ENCODE measurements at places on chromosomes 13 and 19. TPM values are rescaled to one million over a fixed set of nuclear protein-coding genes. Genes with fewer than 3 reads are reported as not detected.
A peak's percentile ranks its signal among the peaks of the same experiment; 100 is the strongest.

DNA sequence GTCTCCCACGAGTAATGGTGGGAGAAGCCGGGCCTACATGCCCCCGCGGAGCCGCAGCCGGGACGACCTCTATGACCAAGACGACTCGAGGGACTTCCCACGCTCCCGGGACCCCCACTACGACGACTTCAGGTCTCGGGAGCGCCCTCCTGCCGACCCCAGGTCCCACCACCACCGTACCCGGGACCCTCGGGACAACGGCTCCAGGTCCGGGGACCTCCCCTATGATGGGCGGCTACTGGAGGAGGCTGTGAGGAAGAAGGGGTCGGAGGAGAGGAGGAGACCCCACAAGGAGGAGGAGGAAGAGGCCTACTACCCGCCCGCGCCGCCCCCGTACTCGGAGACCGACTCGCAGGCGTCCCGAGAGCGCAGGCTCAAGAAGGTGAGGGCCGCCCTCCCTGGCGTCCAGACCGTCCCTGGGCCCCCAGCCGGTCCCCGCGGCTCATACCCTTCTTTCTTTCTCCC lies 1.4 kb upstream of the USF2 start:
- DNase-seq: peak; percentile 57

GRCh38 chr13:113786262-113786841 lies 27.3 kb downstream of the TMEM255B start:
- no peak for DNase-seq

DNA sequence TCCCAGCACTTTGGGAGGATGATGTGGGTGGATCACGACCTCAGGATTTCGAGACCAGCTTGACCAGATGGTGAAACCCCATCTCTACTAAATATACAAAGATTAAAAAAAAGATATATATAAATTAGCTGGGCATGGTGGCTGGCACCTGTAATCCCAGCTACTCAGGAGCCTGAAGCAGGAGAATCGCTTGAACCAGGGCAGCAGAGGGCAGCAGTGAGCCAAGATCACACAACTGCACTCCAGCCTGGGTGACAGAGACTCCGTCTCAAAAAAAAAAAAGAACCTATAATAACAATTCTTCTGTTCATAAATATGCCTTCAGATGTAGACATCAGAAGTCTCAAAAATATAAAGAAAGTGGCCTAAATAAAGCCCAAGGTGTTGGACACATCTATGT lies 7.6 kb downstream of the ZNF737 start:
- no peak for DNase-seq

DNA sequence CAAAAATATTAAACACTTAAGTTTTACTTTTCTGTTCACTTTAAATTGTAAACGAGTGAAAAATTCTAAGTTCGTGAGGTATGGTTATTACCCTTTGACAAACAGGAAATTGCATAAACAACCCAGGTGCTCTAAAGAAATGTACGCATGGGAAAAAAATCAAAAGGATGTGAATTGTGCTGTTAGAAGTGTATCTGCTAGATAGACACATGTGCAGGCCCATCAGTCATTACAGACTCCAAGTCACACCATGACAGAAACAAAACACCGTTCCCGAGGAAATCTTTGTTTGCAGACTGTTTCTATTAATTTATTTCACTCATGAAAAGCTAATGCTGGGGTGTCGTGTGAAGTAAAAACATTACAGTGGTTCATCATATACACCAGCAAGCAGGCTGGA lies 17.0 kb upstream of the DOCK9 start:
- no peak for DNase-seq

DNA sequence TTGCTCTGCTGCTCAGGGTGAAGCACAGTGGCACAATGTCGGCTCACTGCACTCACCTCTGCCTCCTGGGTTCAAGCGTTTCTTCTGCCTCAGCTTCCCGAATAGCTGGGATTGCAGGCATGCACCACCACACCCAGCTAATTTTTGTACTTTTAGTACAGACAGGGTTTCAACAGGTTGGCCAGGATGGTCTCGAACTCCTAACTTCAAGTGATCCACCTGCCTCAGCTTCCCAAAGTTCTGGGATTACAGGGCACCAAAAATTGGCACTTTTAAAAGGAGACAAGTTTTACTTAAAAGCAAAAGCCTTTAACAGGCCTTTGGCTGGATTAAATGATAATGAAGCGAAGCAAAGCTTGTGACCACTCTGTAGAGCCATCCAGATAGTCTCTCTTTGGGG lies 12.5 kb upstream of the TSHZ3 start:
- no peak for DNase-seq

DNA sequence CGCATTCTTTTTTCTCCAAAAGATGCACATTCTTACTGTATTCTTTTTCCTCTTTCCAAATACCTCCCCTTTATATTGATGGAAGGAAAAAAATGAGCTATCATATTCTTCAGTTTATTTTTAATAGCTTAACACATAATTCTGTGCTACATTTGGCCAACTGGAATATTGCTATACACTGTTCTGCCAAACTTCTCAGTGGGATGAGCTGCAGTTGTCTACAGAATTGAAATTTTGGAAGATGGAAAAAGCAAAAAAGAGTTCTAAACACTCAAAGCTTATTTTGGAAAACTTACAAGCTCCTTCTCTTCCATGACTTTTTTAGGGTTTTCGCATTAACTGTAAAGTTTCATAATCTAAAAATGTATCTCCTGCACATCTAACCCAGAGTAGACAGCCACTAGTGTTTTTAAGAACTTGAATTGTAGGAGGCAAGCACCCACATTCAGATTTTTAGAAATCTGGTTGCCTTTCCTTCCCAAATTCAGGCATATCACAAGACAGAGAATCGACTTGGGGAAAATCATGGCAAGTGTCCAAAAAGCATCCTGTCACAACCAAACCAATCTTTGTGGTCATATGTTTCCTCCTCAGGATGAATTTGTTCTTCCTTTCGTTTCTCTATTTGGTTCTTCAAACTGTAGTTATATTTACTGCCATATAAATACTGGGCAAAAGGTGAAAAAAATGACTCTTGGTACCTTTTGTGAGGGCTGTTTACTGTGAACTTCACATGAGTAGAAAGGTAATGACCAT lies 111.4 kb upstream of the FRY start:
- DNase-seq: no peak

- no peak for DNase-seq
Measured at GRCh38 chr13:98755116-98755515, 2.6 kb upstream of the SLC15A1 start.

GRCh38 chr19:34327851-34328250 lies 37.1 kb upstream of the GPI start:
- no peak for DNase-seq

GRCh38 chr13:42109957-42110356 lies 61.5 kb downstream of the DGKH start:
- DNase-seq: no peak

DNA sequence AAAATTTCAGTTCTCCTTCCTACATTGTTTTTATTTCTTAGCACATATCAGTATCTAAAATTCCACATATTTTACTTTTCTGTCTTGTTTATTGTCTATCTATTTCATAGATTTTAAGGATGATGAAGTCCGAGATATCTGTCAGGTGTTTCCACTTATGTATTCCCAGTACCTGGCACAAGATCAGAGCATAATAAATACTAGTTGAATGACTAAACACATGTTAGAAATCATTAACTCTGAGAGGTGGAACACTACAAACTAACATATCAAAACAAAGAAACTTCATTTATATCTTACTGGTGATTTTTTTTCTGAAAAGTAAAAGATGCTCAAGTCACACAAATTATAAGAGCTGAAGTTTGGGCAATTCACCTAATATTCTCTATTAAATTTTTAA lies 1208.3 kb downstream of the PCDH9 start:
- DNase-seq: no peak

- no peak for DNase-seq
Measured at GRCh38 chr19:39871362-39871761, 25.2 kb upstream of the FBL start.

GRCh38 chr19:6378041-6378440 lies 2.3 kb upstream of the PSPN start:
- no peak for DNase-seq

GRCh38 chr19:18612772-18613588 lies at the start of gene TMEM59L:
TMEM59L (plus strand) TSS chr19:18612870; CDS start chr19:18612959, 89 bp downstream.
- DNase-seq: no peak

GRCh38 chr19:14030997-14031718 lies 404 bp upstream of the IL27RA start:
- no peak for DNase-seq

DNA sequence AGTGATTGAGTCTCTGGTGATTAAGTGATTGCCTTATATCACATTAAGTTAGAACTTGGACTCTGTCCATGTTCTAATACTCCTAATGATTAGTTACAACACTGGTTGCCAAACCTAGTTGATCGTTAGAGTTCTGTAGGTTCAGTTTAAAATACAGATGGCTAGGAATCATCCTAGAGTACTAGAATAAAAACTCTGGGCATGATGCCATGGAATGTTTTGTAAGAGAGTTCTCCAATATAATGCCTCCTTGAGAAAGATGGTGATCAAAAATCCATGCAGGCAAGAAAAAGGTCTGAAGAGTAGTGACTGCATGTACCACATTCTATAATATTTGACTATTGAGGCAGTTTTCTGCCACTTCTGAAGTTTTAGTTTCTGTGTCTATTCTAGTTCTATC lies 176.3 kb downstream of the GPC5 start:
- no peak for DNase-seq

- DNase-seq: no peak
Measured at GRCh38 chr19:17965370-17966128, 1.4 kb upstream of the KCNN1 start.

DNA sequence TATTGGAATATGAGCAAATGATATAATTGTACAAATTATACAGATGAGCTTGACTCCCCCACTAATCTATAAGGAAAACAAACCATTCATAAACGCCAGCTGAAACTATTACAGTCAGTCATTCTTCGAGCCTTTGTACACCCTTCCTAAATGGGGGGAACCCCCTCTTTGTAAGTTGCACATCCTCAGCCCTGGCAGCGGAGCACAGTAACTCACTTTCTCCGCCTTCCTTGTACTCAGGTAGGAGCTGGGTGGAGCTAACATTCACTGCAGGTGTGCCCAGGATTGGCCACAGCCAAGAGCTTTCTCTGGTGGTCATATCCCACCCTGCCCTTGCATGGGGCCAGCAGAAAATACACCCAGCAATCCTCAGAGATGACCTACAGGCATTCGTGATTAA lies 28.6 kb downstream of the PIN1 start:
- no peak for DNase-seq

DNA sequence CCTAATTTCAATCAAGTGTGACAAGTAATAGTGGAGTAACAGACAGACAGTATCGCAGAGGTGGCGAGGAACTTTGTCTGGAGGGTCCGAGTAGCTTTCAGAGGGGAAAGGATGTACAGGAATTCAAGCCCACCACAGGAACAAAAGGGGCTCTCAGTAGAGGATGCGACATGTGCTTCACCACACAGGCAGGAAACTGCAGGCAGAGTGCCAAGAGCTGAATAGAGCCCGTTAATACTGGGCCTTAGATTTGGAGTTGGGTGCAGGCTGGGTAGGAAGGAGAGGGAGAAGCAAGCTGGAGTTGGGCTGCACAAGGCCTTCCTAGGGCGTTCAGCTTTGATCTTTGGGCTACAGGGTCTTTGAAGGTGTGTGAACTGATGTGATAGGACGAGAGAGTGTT lies 1.2 kb downstream of the CCDC70 start:
- no peak for DNase-seq

- DNase-seq: no peak
Measured at GRCh38 chr13:22220151-22221135, 549.6 kb downstream of the FGF9 start.

DNA sequence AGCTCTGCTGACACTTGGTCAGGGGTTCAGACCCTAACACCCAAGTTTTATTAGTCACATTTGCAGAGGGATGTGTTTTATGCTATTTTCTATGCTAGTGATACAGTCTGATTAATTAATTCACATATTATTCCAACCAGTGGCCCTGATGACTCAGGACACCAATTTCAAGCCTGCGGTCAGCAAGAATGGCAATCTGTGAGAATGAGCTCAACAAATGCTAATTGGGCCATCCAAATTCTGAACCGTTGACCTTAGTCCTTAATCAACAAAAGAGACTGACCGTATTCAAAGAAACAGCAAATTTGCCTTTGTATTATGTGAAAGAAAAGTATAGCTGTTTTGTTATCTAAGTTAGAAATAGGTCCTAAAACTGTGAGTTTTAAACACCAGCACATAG lies 9.6 kb upstream of the KL start:
- DNase-seq: no peak

The SIGLEC5 gene
- not detected for total RNA-seq

The EDNRB gene
- total RNA-seq: 36.3 TPM

The PEAK3 gene
- total RNA-seq: 0.88 TPM

The CEBPA gene
- total RNA-seq: 282 TPM

The GIPR gene
- 1.4 TPM for total RNA-seq

The TMEM238 gene
- 53.0 TPM for total RNA-seq

The SCN1B gene
- 4.4 TPM for total RNA-seq

The EFNB2 gene
- 41.3 TPM for total RNA-seq

The ZNF382 gene
- 0.95 TPM for total RNA-seq

The ING1 gene
- 26.1 TPM for total RNA-seq

The CHAF1A gene
- total RNA-seq: 10.6 TPM

The CFAP97D2 gene
- total RNA-seq: not detected

The PCSK4 gene
- 3.7 TPM for total RNA-seq
